ENCODE measurements at places on chromosomes 7 and 10.

DNA sequence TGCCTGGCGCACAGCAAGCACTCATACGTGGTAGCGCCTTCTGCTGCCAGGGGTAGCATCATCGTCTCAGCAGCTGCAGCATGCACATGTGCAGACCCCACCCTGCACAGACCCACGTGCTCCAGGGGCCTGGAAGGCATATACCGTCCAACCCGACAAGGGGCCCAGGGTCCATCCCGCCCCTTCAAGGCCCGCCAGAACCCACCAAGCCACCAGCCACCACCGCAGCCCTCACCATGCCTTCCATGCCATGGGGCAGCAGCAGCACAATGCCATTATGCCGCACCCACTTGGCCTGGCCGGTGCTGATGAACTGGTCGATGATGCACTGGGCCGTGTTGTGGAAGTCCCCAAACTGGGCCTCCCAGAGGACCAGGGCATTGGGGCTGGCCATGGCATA lies 22.7 kb downstream of the OGDHL start:
- DNase-seq, result no peak

- DNase-seq, result no peak
Measured at GRCh38 chr7:124747072-124747471, 18.5 kb downstream of the GPR37 start.

DNA sequence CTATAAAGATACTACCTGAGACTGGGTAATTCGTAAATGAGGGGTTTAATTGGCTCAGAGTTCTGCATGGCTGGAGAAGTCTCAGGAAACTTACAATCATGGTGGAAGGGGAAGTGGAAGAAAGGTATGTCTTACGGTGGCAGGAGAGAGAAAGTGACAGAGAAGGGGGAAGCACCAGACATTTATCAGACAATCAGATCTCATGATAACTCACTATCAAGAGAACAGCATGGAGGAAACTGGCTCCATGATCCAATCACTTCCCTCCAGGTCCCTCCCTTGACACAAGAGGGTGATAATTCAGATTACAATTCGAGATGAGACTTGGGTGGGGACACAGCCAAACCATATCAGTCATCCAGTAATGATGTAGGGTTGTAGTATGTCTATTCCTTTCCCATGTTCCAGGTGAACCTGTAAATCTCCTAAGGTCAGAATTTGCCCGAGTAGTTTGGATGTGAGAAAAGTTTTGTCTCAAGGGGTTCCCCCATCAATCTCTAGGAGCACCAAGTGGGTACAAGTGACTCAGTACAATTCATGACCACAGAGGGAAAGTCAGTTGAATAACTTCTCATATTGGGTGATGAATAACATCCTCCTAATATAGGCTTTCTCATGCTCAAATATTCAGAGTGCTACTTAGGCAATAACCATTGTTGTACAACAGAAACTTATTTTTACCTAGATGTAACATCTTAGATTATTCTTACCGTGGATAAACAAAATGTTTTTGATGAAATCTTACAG lies 39.7 kb upstream of the MTPN start:
- DNase-seq, result no peak

DNA sequence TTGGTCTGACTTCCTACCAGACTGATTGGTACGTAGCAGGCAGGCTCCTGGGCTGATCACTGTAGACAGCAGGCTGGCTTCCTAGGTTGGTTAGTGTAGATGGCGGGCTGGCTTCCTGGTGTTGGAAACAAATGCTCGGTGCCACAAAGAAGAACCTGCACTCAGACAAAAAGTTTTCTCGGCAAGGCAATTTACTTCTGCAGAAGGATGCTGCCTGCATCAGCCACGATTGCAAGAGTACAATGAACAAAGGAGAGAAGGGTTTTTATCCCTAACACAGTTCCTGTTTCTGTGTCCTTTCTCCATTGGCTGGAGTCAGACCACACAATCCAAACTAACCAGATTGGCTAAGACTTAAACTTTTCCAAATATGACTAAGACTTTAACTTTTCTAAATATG lies 123.6 kb upstream of the PPP2R2D start:
- no peak for DNase-seq

DNA sequence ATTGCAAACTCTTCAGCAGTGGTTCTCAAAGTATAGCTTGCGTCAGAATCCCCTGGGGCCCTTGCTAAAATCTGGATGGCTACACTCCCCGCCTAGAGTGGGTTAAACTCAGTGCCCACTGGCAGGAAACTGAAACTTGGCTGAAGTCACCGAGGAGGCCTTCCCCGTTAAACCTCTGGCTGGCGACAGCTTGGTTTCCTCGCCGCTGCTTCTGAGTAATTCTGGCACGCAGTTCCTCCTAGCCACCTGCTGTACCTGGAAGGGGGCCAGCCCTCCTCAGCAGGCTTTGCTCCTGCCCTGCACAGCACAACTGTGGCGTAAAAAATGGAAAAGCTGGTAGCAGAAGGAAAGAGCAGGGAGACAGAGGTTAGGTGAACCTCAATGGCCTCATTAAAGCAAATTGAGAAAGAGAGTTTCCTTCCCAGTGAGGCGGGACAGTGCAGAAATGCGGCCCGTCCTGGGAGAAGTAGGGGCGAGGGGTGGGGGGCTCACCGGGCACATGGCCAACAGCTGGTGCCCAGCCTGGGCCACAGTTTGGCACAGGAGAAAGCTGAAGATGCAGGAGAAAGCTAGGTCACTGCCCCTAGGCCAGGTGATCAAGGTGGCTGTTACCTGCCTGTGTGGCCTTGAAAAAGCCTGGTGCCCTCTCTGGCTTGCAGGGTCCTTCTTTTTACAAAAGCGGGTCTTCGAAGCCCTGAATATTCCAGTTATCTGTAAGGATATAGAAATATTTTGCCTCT lies 46.6 kb downstream of the ALOX5 start:
- DNase-seq, result no peak

DNA sequence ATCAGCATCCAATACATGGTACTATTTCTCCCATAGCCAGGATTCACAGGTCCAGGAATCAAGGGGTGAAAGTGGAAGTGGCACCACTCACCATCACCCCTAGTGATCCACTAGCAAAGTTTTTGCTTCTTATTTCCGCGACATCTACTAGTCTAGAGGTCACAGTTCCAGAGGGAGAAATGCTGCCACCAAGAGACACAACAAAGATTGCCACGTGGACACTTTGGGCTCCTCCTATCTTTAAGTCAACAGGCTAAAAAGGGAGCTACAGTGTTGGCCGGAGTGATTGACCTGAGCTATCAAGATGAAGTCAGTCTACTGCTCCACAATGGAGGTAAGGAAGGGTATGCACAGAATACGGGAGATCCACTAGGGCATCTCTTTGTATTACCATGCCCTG lies 178.2 kb downstream of the AKR1D1 start:
- DNase-seq, result no peak

GRCh38 chr10:121296881-121297585 lies 301.2 kb downstream of the FGFR2 start:
- no peak for DNase-seq

- DNase-seq, result no peak
Measured at GRCh38 chr10:7819121-7819460, 786 bp downstream of the TAF3 start.

DNA sequence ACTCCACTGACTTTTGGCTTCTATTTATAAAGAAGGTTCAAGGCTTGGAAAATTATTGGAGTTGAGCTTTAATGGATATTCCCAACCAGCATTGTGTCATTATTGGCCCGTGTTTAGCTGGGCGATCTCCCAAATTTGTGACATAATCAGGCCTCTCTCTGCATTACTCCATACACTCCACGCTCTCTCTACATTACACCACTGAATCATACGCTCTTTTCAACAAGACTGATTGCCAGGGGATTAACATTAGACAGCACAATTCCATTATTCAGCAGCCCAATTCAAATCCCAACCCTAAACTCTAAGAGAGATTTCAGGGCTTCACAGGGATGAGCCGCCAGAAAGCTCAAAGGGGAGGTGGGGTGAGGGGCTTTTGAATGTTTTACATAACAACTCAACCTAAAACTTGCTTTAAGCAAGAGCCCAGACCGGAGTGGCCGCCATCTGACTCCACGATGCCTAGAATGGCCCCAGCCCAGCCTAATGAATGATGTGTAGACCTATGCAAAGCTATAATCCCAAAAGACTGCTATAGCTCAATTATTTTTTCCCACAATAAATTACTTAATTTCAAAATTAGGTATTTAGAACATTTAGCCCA lies 61.8 kb downstream of the FGFR2 start:
- no peak for DNase-seq

Data from GOT3 (cell line).